ENCODE measurements at places on chromosomes 5 and 9.

GRCh38 chr5:92372766-92373165 is 989.6 kb upstream of the ARRDC3 start:
- DNase-seq, result no peak

GRCh38 chr5:94632024-94632423 is 13.6 kb downstream of the SLF1 start:
- DNase-seq, result no peak

DNA sequence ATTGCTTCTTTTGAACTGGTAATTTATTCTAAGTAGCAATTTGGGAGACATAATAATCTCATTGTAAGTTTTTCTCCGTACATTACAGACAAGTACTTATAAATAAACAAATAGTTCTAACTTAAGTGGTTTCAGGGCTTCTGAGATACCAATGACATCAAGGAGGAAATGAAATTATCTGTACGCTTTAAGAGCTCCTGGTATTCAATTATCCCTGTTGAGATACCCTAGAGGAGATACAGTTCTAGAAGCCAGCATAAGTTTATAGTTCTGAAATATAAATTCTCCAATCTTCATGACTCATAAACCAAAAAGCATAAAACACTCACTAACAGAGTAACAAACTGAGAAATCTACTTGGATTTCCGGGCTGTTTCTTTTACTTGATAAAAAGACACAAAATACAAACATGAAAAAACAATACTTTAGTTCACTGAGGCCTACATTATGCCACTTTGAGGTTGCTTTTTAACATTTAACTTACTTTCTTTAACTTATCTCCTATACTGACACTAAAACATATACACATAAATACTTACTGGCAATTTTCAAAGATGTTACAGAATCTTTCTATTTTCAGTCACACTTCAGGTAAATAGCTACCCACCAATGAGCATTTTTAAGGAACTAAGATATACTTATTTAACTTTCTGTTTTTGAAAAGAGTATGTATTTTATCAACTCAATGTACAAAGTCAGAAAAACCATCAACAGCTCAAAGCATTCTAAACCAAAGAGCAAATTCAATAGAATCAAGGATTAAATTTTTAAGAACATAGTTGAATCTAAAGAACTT is 7.5 kb downstream of the DCTN4 start:
- no peak for DNase-seq

DNA sequence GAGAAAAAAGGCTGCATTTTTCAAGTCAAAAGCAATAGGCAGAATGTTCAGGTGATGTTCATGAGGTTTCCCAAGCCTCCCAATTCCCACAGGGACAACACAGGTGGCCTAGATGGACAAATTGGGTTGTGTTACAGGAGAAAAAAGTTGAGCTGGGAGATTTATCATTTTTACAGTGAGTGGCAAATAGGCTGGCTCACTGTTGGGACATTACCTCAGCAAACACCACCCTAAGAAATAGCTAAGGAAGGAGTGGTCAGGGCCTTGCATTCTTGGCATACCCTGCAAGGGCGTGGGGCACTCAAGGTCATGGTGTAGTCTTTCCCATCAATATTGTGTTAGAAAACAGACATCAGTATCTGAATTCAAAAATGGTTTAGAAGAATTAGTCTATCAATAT is 23.3 kb upstream of the CPLANE1 start:
- DNase-seq, result no peak

GRCh38 chr9:12973710-12974109 is 198.9 kb downstream of the LURAP1L start:
- no peak for DNase-seq
